Right kidney (tissue), 9 donors: ENCODE measurements at places on chromosomes 2 and 18.

- DNase-seq: peak; percentile 88
These were observed at the start of gene GRB14 for GRCh38 chr2:164620873-164621763. TSS of gene GRB14 (minus strand) at chr2:164621482. CDS start at chr2:164621309, 173 bp downstream.

GRCh38 chr2:221389421-221389820 is 182.7 kb downstream of the EPHA4 start:
- no peak for DNase-seq

- no peak for DNase-seq
These were observed 53.8 kb downstream of the SEMA4F start for GRCh38 chr2:74707837-74708236.

GRCh38 chr2:9993488-9994165 is 42.1 kb downstream of the GRHL1 start:
- DNase-seq: no peak

DNA sequence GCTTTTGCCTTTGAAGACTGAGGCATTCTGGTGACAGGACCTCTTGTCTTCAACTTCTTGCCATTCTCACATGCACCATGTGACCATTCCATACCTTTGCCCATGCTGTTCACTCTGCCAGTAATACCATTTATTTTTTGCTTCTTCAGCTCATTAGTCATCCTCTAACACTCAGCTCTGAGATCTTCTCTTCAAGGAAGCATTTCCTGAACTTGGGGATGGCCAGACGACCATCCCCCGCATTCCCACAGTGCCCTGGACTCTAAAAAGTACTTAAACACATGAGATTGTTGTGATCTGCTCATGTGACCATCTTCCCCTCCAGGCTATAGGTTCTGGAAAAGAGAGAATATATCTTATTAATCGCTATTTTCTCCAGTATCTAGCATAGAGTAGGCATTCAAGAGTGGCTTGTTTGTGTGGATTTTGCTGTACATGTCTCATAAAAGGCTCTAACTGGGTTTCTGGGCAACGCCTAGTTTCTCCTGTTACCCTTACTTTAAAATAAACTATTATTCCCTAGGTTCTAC is 33.9 kb downstream of the PAX3 start:
- DNase-seq: no peak

GRCh38 chr2:53769318-53769945 is 1.8 kb downstream of the CHAC2 start:
- DNase-seq: no peak

DNA sequence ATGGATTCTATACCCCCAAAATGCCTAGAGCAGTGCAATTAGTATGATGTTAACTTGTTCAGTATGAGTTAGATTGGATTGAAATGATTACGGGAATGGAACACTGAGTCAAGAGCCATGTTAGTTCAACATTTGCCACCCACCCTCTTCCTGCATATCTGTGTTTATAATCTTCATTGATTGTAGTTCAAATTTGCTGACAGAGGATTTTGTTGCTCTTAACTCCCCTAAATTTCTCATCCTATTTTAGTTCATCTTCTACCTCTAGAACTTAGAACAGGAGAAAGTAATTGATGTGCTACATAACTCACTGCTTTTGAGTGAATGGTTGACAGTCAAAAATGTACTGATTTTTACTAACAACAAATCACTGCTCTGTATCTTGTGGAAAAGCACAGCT is 673.5 kb upstream of the NRXN1 start:
- no peak for DNase-seq

- DNase-seq: no peak
These were observed 182.9 kb downstream of the VWC2L start for GRCh38 chr2:214593727-214594126.

- no peak for DNase-seq
These were observed 88.8 kb downstream of the UXS1 start for GRCh38 chr2:106105151-106105922.

DNA sequence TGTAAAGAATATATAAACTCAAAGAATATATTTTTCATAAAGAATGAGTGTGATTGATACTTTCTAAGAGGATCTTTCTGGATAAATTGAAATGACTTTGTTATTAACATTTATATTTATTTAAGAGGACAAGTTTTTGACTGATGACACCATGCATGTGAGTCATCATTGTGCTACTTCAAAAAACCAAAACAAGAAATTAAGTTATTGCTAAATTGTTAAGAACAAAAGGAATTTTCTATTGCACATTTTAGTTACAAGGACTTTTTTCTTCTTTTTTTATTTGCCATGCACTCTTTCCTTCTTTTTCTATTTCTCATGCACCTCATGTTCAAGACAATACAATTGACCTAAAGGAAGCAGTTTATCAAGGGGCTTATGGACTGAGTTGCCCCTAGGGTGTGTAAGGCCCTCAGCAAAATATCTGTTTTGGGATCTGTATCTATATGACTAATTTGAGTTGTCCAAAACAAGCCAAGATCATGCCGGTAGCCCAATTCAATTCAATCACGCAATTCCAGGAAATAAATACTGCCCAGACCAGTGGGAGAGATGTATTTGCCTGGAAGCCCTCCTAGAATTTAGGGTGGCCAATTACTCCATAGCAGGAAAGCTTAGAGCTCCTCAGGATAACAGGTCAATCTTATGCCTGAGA is 654.3 kb downstream of the METTL4 start:
- no peak for DNase-seq
